ENCODE measurements at places on chromosomes 16 and 17.

GRCh38 chr17:2957631-2958286 is 105.6 kb downstream of the OR1D5 start:
- no peak for DNase-seq

DNA sequence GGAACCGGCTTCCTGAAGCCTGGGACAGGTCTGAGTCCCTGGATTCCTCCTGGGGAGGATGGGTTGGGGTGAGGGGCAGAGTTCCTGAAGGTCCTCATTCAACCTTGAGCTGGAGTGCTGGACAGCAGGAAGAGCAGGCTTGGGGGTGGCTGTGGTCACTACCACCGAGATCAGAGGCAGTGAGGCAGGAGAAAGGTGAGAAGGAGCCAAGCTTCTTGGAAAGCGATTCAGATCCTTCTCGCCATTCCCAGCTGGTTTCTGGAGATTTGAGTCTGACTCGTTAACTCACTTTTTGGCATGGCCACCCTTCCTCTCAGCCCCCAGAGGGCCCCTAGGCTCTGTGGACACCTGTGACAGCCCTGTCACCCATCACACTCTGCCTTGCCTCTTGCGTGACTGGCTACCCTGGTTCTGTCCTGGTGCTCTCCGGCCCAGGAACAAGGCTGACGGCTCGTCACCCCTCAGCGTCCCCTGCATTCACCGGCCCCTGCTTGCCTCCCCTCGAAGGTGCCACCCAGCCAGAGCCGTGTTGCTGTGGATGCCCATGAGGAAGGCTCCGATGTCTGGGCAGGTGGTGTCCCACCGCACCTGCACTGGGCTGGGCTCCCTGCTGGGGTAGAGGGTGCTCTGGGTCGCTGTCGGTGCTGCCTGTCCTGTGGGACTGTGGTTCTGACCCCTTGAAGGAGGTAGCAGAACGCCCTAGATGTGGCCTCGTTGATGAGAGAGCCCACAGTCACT is 9.7 kb upstream of the TIMP2 start:
- DNase-seq: no peak

- DNase-seq: no peak
These were observed 4.5 kb upstream of the PPP1R27 start for GRCh38 chr17:81839301-81839700.

DNA sequence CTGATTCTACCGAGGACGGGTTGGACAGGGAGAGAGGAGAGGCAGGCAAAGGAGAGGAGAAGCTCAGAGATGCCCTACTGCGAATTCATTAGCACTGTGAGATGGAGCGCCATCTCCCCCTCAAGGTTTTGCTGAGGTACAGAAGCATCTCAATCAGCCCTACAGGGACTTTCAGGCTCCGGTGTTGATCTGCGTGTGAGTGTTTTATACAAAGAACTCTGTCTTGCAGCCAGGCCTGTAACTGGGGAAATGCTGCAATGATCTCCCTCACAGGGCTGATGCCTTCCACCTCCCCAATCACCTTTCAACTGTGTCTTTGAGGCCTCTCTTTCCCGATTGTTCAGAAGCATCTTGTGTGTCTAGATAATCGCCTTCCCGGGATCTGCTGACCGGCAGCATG is 74.8 kb downstream of the IRX6 start:
- no peak for DNase-seq

GRCh38 chr16:51306116-51306515 is 155.0 kb upstream of the SALL1 start:
- no peak for DNase-seq

DNA sequence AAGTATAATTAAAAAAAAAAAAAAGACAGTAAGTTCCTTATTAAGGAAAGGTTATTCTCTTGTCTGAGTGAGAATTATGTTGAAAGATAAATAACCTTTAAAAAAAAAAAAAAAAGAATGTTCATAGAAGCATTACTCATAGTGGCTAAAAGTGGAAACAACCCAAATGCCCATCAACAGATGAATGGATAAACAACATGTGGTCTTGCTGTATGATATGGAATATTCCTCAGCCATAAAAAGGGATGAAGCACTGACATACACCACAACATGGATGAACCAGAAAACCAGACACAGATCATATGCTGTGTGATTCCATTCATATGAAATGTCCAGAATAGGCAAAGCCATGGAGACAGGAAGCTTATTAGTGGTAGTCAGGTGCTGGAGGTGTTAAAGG is 9.2 kb upstream of the CCNF start:
- DNase-seq: no peak

DNA sequence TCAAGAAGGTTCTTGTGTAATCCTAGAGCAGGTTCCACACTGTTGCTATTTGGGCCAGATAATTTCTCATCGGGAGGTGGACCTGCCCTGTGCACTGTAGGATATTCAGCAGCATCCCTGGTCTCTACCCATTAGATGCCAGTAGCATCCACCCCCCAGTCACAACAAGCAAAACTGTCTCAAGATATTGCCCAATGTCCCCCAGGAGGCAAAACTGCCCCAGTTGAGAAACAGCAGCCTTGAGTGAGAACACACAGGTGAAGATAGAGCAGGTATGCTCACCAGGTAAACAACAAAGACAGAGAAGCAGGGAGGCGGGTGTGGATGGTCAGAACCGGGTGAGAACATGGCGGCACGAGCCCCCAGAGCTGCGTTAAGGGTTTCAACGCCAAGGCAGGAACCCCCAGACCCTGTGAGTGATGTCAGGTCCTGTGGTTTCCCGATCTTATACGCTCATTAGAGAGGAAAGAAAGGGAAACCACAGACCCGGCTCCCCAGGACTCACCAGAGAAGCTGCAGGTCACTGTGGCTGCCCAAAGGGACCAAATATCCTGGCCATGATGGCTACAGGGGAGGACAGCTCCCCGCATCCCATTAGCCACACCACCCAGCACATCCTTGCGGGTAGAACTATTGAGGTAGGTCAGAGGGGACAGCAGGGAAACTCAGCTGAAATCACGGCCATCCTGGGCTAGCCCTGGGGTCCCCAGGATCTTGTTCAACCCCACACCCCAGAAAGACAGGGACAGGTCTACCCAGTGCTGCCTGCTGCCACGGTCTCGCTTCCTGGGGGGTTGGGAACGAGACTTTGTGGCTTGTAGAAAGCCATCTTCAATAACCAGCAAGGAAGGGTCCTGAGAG is 21.2 kb downstream of the CDC42EP4 start:
- DNase-seq: no peak

GRCh38 chr17:65277576-65277975 is 140.4 kb downstream of the RGS9 start:
- no peak for DNase-seq

DNA sequence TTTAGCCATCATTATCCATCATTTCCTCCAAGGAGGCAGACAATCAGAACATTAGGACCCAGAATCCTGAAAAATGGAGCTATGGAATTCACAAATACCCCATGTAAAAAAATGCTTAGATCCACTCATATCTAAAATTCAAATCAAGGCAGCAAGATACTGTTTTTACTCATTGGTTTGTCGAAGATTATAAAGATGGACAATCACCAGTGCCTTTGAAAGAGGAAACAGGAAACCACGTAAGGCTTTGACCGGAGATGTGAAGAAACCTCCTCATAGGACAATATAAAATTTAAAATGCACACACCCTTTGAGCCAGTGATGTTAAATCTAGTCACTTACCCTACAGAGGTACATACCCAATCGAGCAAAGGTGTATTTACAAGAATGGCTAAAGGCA is 130.0 kb downstream of the XYLT1 start:
- no peak for DNase-seq

DNA sequence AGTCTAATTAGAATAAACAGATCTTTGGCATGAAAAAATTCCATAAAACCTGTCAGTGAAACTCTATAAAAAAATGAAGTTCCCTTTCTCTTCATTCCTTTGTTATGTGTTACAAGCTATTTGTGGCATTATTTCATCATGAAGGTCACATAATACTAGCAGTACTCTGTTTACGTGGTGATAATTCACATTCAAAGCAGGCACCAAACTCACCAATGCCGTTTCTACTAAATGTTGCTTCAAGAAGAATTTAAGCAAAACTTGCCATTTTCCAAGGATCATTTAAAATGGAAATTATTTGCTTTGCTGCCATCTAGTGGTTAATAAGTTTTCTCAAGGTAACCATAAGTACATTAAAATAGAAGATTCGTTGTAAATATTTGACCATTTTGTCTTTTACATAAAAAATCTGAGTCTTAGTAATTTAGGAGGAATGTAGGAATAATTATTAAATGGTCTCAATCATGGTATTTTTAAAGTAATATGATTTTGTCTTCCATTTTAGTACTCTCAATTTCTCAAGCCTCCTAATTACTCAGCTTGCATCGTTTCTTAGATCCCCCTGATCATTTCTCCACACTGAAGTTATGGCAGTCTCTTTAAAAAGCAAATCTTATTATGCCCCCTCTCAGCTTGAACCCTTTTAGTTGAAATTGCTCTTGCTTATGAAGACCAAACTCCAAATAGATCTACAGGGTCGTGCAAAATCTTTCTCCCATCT is 80.8 kb downstream of the OMG start:
- no peak for DNase-seq

DNA sequence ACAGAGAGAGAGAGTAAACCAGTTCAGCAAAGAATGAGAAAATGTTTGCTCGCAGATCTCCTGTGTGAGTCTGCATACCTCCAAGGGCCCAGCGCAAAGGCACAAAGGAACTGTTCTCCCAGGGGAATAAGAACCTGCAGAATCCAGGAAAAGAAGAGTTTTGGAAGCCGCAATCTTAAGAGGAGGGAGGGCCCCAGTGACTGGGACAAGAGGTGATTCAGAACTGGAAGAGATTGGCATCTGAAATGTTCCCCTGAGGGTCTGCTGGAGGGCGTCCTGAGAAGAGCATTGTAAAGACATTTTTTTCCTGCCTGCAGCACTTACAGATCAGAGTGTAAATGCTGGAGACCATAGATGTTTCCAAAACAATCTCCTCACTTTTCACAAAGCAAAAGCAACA is 6.1 kb downstream of the ATMIN start:
- no peak for DNase-seq

- no peak for DNase-seq
These were observed 2.2 kb upstream of the ATF7IP2 start for GRCh38 chr16:10383626-10384025.

DNA sequence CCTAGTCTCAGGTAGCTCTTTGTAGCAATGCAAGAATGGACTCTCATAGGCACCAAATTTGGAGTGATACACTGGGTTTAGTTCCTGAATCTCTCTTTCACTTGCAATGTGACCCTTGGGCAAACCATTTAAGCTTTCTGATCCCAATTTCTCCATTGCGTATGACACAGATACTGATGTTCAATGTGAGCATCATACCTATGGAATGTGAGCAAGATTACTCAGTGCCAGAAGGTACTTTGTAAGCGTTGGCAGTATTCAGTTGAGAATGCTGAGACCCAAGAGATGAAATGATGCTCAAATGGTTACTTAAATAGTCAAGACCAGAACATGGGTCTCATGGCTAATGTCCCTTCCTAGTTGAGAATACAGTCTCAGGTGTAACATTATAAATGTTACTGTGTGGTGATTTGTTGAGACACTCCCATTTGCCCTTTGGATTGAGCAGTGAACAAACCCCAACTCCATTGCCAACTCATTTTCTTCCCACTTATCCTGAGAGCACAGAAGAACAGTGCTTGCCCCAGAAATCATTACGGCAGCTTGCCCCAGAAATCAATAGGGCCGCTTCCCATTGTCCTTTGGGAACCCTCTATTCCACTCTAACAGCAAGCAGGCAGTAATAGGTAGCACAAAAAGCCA is 134.1 kb downstream of the SOX9 start:
- no peak for DNase-seq

DNA sequence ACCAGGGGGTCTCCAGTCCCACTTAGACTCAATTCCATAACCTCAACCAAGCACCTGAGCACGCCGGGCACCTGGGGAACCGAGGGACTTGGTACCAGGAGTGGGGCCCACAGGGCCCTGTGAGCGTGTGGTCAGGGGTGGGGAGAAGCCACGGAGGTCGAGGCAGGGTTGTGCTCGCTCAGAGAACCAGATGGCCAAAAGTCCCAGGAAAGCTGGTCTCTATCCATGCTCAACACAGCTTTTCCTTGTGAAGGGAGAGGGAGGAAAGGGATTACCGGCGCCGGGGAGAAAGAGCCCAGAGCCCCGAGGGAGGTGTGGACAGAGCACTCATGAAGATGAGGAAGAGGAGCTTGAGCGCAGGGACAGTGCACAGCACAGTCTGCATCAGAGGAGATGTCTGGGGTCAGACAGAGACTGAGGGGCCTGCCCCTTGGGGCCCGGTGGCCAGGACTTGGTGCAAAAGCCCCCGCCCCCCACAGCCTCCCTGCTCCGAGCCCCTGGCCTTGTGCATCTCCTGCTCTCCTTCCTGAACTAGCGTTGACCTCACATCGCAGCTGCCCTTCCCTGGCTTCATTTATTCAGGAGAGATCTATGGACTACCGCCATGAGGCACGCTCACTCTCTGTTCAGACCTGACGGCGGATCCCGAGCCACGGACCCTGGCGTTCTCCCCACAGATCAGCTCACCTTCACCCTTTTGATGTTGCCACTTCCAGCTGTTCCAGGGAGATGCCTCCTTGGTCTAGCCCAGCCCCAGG is 355.4 kb upstream of the TNRC6C start:
- DNase-seq: no peak

DNA sequence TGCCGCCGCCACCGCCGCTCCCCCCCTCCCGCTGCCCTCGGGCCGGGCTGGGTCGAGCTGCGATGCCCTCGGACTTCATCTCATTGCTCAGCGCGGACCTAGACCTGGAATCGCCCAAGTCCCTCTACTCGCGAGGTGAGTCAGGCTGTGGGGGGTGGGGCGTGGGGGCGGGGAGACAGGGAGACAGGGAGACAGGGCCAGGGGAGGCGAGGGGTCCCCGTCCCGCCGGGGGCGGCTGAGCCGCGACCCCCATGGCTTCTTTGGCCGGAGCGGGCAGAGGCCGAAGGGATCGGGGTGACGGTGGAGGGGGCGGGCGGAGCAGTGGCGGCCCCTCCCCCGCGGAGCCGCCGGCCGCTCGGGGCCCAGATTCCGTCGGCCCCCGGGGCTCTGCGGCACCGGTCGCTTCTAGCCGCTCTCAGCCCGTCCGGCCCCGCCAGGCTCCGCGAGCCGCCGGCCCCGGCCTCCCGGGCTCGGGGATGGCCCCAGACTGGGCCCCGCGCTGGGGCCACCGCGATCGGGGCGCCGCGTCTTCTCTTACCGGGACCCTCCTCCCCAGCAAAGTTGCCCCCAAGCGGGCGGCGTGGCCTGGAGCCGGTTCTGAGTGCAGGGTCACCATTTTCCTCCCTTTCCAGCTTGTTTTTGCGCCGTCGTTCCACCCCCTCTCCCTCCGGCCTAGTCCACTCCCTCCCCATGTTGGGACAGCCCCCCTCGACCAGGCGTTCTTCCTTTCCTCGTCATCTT is 644 bp downstream of the NFAT5 start:
- DNase-seq: no peak

DNA sequence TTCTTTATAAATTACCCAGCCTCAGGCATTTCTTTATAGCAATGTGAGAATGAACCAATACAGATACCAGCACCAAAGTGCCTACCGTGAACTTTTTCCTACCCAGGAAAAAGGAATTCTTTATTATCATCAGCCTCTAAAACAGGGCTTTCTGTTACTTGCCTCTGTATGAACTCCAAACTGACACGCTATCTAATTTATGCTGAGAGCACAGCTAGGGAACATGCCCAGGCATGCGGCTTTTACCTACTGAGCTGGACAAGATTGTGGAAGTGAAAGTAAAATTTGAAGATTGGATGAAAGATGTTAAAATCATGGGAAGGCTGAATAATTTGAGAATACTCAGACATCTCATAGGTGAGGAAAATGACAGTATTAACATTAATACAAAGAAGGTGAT is 24.4 kb upstream of the ADCY9 start:
- DNase-seq: no peak

- no peak for DNase-seq
These were observed 157.9 kb downstream of the IRX3 start for GRCh38 chr16:54128629-54129234.
